NCI-H187 treated with DMSO at 0.1 percent for 48 hours (cell line): ENCODE measurements at places on chromosomes 4 and X.

DNA sequence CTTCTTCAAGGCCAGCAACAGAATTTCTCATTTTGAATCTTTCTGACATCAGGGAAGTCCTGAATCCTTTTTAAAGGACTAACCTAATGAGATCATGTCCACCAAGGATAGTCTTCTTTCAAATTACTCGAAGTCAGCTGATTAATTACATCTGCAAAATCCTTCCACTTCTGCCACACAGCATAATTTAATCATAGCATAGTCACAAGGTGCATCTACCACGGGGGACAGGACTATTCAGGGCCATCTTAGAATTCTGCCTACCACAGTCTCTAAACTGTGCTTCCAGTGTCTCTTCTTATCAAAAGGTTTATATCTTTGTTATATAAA, 53.7 kb downstream of the ATP10D start:
- no peak for DNase-seq

DNA sequence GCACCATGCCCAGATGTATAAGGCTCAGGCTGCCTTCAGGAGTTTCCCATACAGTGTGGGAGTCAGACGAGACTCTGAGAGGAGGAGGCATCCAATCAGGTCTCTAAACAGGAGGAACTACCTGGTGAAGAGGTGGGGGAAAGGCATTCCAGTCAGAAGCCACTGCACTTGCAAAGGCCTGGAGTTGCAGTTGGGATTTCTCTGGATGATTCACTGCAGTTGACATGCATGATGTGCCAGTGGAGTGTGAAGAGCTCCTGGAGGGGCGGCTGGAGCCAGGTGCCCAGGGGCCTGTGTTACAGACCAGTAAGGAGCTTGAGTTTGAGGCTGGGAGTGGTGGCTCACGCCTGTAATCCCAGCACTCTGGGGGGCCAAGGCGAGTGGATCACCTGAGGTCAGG, 339.1 kb downstream of the ARHGAP10 start:
- no peak for DNase-seq

DNA sequence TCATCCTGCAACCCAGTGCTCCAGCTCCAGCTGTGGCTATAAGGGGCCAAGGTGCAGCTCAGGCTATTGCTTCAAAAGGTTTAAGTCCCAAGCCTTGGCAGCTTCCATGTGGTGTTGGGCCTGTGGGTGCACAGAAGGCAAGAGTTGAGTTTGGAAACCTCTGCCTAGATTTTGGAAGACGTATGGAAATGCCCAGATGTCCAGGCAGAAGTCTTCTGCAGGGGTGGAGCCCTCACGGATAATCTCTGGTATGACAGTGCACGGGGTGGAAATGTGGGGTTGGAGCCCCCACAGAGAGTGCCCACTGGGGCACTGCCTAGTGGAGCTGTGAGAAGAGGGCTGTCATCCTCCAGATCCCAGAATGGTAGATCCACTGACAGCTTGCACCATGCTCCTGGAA, 44.5 kb downstream of the CYTL1 start:
- DNase-seq, result no peak

DNA sequence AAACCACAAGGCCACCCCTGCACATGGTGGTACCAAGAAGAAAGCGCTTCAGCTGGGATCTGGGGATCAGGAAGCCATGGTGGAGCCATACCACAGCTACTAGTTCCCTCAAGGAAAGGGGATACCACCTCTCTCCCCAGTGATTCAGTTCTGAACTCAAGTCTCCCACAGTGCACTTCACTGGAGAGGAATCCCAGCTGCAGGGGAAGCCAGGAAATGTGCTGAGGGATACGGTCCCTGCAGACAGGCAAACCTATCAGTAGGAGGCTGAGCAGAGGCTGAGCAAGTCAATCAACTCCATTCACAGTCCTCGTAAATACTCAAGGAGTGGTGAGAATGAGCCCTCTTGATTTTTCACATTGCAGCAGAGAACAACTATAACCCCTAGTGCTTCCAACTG, 11.0 kb downstream of the TMEM192 start:
- no peak for DNase-seq

DNA sequence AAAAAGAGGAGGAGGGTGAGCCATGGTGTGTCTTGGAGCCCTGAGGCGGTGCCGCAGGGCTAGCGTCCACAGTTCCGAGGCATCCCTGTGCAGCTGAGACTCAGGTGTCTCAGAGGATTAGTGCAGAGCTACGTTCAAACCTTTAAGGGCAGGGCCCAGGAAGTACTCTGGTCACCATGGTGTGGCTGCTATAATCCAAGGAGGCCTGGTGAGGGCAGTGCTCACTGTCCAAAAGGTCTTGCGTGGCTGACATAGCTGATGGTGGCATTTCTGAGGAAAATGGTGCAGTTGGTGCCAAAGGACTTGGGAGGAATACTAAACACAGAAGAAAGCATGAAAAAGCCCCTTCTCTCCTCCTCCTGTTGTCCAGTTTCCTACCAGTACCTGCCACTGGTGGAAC, 146.9 kb downstream of the DCHS2 start:
- DNase-seq, result no peak
